NCI-H2081 treated with DMSO at 0.1 percent for 48 hours (cell line): ENCODE measurements at places on chromosomes 7 and 10.

DNA sequence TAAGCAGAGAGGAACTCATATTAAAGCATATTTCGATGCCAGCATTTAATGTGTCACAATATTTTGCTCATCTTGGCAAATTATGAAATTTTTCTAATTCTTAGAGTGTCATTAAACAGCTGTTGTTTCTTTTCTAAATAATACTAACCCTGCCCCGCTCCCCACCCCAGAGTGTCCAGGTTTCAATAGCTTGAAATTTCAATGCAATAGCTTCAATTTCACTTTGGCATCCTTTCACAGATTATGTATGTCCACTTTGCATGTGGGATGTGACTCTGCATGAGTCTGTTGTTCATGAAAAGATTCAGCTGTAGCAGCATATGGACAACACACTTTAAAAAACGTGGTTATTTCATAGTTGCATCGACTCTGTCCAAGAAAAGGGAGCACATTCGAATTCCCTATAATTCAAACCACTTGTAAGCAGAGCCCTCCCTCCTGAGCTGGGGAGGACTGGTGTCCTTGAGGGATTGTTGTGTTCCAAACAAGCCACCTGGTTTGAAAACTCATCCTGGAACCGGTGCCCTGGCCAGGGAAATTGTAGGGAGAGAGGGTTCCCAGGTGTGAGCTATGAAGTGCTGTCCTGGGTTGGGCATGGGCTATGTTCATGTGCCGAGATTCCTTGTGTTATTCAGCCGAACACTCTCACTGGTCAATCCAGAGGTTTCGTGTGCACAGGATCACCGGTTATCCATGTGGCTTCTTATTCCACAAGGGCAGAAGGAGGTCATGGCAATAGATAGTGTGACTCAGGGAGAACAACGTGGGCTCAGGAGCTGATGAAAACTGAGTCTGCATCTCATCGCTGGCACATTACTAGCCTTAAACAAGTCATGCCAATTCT lies 64.6 kb upstream of the CREB5 start:
- no peak for DNase-seq

DNA sequence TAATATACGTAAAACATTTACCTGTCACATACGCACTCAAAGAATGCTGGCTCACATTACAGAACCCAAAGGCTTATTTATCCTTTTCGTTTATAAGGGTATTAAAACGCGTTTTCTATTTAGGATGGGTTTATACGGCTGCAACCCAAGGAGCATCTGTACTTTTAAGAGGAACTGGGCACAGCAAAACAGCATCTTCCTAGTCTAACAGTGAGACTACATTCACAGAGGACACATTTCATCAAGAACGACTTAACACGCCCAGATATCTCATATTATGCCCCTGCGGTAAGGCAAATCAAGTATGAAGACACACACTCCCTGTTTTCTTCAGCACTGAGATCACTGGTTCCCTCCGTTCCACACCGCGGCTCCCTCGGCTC lies 533 bp upstream of the DMTF1 start:
- no peak for DNase-seq

- no peak for DNase-seq
Measured at GRCh38 chr7:50610521-50611277, 45.5 kb upstream of the DDC start.

- DNase-seq = peak; percentile 41
Measured at GRCh38 chr10:21526188-21526859, 842 bp upstream of the SKIDA1 start.
